ENCODE measurements at places on chromosomes 3 and 15.

DNA sequence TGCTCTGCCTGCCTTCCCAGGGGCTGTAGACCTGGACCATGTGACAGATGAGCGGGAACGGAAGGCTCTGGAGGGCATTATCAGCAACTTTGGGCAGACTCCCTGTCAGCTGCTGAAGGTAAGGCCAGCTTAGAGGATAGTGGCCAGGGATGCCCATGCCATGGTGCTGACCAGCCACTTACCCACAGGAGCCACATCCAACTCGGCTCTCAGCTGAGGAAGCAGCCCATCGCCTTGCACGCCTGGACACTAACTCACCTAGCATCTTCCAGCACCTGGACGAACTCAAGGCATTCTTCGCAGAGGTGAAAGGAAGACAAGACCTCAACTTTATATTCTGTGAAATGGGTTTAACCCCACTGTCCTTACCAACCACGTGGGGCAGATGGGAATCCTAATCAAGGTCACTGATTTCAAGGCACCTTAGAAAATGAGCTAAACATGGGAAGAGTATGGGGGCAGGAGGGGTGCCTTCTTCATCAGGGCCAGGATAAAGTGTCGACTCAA lies 26.7 kb downstream of the NBEAL2 start:
- no peak for DNase-seq

DNA sequence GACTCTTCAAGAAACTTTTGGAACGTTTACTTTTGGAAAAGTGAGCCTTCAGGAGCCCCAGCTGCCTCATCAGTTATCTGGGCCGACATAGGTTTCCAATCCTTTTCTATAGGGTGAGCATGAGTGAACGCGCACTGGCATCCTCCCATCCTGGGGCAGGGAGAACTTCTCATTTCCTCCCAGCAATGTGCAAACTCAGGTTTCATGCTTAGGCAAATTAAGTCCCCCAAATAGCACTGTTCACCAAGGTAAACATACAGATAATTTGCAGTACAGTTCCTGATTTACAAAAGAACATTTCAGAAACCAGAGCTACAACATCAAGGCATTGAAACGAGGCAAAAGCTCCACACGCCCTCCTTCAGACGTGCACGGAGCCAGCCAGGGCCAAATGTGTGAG lies 333.5 kb upstream of the NR2E3 start:
- DNase-seq, result no peak

DNA sequence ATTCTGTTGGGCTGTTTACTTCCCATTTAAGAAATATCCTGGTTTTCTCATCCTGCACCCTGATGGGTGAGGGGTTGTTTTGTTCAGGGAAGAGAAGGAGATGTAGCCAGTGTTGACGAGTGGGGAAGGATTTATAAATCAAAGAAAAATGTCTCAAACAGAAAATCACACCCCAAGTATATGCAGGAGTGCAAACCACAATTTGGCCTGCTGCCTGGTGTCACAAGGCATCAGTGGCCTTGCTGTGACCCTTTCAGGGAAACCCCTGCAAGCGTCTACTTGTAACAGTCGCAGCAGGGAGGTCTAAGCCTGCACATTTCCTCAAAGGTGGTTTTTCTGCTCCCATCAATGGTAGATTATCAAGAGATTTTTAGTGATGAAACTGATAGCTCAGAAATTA lies 132.6 kb upstream of the LRRN1 start:
- DNase-seq, result no peak

DNA sequence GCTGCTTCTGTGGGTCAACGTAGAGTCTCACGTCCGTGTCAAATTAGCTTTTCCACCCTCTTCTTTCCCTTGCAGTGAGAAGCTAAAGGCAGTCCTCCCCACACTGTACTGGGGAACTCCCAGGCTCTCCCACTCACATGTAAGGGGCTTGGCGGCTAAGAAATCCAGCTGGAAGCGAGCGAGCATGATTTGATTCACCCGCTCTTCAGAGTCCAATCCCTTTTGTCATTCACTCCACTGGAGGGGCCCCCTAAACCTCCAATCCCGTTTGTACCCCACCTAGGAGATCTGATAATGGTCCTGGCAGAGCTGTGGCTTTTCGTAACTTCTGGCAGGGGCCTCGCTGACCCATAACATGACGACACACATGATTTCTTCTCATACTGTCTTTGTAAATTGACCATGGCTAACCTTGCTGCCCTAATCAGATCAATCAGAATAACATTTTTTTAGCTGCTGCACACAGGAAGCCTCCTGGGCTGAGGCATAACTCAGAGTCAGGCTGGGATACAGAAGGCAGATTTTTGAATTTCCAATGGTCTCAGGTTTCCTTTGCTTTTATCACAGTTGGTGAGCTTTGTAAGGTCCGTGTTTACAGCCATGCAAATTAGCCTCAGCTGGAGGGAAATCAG lies 235.2 kb downstream of the GREM1 start:
- DNase-seq, result no peak

DNA sequence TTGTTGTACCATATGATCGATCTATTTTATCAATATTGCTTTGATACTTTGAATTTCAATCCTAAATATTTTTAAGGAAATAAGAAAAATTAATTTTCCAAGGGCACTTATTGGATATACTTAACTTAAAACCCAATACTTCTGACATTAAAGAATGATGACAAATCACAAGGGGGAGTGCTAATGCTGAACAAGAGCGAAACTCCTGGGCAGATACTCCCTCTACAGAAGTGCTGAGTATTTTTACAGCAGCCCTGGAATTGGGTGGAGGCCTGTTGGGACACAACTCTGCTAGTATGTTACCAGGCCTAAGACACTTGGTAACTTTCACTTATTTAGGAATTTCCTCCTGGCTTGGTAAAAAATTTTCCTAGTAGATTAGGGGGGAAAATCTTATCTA lies 46.2 kb downstream of the DENND6A start:
- DNase-seq, result no peak

DNA sequence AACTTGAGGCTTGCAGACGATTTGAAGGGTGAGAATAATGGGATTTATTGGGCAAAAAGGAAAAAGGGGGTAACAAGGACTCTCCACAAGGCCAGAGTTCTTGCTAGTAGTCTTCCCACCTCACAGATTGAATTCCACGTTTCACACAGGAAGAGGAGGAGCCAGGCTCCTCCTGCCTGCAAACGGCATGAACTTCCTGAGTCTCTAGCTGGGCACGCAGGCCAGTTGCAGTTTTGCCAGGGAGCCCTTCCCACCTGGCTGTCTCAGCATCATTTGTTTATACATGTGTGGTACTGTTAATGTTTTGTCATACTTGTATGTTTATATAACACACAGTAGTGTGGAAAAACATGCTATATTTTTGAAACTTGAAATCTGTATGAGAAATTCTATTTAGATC lies 155.0 kb downstream of the NLGN1 start:
- DNase-seq, result no peak
